ENCODE measurements at places on chromosomes 5 and 9.

GRCh38 chr9:113352411-113352810 is 3.1 kb downstream of the BSPRY start:
- DNase-seq: no peak

DNA sequence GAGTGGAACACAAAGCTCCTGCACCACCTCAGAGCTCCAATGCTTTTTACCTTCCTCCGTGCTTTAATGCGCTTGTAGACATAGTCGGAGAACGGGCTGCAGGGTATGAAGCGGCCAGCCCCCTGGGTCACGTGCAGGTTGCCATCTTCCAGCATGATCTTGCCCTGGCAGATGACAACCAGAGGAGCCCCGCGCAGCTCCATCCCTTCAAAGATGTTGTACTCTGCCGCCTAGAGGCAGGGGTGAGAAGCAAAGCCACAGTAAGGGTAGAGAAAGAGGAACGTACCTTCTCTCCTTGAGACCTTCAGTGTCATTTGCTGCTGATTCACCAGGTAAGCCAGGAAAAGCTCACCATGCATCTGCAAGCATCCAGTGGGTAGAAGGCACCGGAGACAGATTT is 112.3 kb downstream of the DPYSL3 start:
- no peak for DNase-seq

- no peak for DNase-seq
These were observed 7.0 kb downstream of the PAM start for GRCh38 chr5:102762095-102762534.

GRCh38 chr5:121851643-121852574 is at the start of gene FTMT:
TSS of gene FTMT (plus strand) at chr5:121851882. CDS start at chr5:121851964, 82 bp downstream.
- no peak for DNase-seq

DNA sequence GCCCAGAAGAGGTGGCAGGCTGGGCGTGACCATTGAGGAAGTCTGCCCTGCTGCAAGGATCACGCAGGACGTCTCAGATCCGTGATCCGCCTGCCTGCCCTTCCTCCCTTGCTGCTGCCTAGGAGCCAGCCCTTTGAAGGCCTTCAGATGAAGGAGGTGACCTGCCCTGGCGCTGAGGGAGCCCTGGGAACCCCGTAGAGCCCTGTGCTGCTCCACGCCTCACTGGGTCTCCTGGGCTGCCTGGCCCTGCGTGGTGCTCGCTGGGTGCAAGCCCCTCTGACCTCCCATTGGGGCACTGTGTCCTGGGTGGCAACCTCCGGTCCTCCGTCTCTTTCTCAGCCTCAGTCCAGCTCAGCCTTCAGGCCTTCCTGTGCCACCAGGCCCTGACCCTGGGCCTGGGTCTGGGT is 295.3 kb upstream of the IRX4 start:
- DNase-seq: no peak

All from activated CD4-positive, alpha-beta T cell treated with anti-CD3 and anti-CD28 coated beads for 36 hours (primary cell).